ENCODE measurements at places on chromosomes 13 and 19. TPM values are rescaled to one million over a fixed set of nuclear protein-coding genes. Genes with fewer than 3 reads are reported as not detected.

The ZNF665 gene
- total RNA-seq: not detected

The KLK14 gene
- total RNA-seq: not detected

The MAB21L1 gene
- 0.60 TPM for total RNA-seq

The KRTDAP gene
- not detected for total RNA-seq

The C19orf81 gene
- not detected for total RNA-seq

The ITGBL1 gene
- total RNA-seq: 0.48 TPM

The ZNF91 gene
- 236 TPM for total RNA-seq

The EXOSC5 gene
- total RNA-seq: 20.6 TPM

The SPATA13 gene
- total RNA-seq: 88.8 TPM

The KBTBD7 gene
- total RNA-seq: 7.6 TPM

The SCGB2B2 gene
- total RNA-seq: not detected

Measured in transverse colon (tissue), 4 donors.